ENCODE measurements at places on chromosomes 5 and 9.
A peak's percentile ranks its signal among the peaks of the same experiment; 100 is the strongest.

DNA sequence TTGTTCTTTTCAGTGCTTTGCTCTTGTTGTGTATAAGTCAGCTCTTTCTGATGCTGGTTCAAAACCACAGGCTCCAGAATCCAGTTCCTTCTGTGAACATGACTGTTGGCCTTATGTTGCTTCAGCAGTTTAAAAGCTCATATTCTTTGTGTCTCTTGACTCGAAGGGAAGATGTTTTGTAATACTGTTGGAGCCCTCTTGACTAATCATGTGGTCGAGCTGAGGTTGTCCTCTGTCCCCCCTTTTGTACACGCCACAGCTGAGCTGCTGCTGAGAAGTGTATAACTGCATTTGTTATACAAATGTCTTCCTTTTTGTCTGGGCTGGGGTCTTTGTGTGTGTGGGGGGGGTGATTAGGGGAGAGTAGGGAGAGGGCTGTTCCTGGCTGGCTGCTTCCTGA is 35.8 kb downstream of the SLC36A1 start:
- DNase-seq, result peak; percentile 22

DNA sequence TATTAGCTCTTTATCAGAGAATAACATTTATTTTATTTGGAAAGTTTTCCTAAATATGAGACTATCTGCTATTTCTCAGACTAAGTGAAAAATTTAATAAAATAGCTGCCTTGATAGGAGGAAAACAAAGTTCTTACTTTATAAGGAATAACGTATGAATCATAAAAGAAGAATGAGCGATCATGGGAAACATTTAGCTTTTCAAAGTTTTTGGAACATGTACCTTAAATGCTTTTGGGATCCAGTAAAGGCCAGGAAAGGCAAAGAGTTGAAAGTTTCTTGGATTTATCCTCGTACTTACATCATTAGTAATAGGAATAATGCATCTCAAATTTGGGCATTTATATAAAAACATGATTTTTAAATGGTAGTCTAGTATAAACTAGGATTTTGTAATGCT is 19.4 kb downstream of the OGN start:
- no peak for DNase-seq

GRCh38 chr9:96383165-96383942 is at the start of gene SLC35D2:
Gene SLC35D2, minus strand, starts transcription at chr9:96383711. Its CDS starts 77 bp downstream, at chr9:96383634.
- peak; percentile 48 for DNase-seq

- DNase-seq, result no peak
These were observed 62.0 kb downstream of the CRB2 start for GRCh38 chr9:123418052-123418430.

DNA sequence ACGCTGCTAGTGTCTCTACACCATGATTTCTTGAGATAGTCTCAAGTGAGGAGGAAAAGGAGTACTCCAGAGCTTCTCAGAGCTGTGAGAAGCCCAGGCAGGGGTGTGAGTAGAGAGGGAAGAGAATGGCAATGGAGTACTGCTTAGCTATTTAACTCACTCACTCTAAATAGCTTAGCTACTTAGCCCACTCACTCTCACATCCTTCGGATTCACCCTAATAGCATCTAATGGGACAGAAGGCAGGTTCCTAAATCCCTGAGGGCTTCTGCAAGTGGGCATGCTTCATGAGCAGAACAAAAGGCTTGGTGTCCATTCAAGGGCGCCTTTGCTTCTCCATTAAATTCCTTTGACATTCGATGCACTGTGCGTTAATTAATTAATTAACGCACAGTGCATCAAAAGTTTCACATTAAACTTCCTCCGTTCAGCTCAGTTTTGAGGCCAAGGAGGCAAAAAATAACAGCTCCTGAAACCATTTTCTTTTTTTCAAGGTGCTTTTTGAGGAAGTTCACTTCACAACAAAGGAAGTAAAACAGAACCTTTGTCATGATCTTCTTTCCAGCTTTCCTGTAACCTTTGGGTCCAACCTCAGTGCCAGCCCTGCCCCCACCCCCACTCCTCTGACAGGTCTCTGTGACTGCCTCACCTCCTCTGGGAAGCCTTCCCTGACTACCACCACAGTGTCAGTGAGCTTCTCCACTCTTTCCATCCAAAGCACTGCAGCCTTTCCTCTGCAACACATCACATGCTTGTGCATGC is 294.0 kb downstream of the SEC61B start:
- DNase-seq, result no peak

GRCh38 chr9:92592946-92593861 is 57.4 kb upstream of the ECM2 start:
- DNase-seq, result no peak

DNA sequence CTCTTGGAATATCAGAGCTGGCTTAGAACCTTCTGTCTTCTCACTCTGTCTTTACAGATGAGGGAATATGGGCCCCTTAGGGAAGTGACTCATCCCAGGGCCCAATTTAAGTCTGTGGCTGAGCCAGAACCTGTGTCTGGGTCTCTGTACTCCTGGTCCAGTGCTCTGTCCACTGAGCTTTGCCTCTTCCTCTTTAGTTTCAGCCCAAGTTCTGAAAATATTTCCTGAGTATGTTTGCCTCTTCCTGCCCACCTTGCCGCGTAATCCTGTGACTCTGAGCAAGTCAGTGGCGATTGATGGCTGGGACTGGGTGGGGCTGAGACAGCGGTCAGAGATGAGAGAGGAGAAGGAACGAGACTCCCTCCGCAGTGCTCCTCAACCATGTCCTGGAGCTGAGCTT is 7.8 kb downstream of the IER5L start:
- DNase-seq, result no peak

- no peak for DNase-seq
These were observed 1139.6 kb upstream of the NUDT12 start for GRCh38 chr5:104702212-104702611.

DNA sequence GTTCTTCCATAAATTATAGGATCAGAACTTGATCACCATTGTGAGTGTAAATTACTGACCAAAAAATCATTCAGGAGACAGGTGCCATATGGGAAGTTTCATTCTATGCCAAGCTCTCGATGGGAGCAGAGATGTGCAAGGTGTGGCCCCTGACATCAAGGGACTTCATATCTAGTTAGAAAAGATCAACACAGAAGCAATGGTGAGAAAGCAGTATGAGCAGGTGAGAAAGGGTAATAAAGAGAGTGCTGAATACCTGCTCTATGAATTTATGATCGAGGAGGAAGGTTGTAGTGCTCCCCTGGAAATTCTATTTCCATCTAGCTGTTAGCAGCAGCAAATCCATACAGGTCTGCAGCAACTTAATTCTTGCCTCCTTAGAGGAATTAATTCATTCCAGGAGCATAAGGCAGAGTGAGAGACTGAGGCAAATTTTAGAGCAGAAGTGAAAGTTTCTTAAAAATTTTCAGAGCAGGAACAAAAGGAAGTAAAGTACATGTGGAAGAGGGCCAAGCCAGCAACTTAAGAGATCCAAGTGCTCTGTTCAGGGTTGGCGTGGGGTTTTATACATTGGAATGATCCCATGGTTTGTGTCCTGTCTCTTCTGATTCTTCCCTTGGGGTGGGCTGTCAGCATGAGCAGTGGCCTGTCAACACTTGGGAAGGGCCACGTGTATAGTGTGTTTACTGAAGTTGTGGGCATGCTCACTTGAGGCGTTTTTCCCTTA is 181.8 kb downstream of the SAXO1 start:
- DNase-seq, result no peak

DNA sequence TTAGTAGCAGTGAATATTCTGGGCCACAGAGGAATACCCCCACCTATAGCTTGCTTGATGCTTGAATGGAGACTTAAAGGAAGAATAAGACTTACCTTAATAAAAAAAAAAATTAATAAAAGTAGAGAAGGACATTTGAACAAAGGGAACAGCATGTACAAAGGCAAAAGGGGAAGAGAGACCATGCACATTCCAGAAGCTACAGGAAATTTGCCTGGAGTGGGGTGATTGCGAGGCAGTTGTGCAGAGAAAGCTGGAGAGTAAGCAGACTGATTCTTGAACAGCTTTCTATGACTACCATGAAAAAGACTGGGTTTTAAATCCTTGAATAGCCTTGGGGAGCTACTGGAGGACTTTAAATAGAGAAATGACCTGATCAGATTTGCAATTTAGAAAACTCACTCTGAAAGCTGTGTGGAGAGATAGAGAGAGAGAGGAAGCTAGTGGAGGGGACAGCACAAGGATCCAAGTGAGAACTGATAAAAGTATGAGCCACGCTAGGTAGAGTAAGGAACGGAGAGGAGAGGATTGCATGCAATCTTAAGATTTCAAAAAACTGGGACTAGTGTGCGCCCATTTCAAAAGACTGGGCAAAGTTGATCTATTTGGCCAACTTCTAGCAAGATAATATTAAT is 12.5 kb upstream of the SSBP2 start:
- peak; percentile 34 for DNase-seq

DNA sequence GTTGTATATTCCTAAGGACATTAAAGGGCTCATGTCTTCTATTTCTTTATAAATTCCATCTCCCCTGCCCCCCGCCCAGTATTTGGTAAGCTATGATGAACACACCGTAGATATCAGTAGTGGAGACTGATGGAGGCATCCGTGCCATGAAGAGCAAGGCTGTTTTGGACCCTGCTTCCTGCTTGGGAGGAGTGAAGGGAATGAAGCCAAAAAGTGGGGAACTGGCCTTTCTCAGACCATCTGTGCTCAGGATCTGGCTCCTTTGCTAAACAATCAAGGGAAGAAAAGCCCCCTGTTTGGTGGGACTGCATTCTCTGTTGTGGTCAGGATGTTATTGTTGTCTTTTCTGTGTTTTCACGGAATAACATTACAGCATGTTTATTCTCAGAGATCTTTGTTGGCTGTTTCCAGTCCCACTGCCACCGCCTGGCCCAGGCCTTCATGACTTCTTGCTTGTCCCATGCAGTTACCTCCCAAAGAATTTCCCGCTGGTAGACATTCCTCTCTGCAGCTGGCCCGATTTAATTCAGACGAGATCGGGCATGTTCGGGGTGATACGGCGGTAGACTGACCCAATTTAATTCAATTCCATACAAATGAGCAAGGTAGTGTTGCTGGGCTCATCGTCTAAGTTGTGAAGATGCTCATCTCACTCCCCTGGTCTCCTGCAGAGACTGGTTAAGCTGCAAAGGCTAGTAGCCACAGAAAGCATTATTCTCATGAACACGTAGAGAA is 31.4 kb upstream of the ANKH start:
- no peak for DNase-seq

- DNase-seq, result no peak
These were observed 10.2 kb upstream of the ANKH start for GRCh38 chr5:14881826-14882225.

Data from midbrain (tissue), 1 donor.